ENCODE measurements at places on chromosomes 6 and 20.

DNA sequence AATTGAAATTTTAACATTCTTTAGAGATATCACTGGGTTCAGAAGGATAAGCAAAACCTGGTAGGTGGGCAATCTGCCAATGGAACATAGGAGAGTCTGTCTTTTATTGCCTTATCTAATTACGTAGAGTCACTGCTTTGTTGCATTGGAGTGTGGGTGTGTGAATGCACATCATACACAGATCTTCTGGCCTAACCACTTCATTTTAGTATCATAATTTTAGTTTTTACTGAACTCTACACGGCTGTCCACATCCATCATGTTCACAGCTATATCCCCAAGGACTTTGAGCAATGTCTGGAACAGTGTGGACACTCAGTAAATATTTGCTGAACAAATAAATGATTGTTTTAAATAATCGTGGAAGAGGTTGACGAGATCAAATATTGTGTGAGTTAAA, 104.6 kb upstream of the AKIRIN2 start:
- no peak for DNase-seq

DNA sequence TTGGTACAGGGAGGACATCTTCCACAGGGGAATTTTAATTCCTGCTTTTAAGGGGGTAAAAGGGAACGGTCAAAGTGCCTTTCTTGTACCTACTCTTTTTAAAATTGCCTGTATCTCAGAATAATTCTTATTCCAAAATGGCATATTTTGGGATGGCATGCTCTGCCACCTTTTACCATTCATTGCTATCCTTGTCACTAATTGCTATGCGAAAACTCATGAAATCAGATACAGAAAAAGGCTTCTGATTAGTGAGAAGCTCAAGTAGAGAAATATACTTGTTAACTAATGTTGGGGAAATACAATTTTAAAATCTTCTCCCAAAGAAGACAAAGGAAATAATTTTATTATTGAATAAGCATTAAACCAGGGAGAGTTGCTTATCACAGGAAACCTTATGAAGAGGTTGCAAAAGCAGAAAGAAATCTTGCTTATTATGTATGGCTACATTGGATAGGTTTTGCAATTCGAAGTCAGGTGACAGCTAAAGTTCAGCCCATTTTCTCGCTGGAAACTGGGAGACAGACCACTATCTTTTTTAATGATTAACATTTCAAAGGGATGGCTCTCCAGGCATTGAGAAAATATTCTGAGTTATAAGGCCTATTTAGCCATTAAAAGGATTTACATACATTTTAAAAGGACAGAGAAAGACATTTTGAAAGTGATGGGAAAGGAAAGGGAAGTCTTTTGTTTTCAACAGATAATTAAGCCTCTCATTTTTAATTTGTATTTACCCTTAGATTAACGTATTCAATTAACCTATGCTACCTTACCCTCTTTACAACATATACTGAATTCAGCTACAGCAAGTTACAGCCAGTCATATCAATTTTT, 110.3 kb upstream of the PRSS16 start:
- DNase-seq, result no peak

DNA sequence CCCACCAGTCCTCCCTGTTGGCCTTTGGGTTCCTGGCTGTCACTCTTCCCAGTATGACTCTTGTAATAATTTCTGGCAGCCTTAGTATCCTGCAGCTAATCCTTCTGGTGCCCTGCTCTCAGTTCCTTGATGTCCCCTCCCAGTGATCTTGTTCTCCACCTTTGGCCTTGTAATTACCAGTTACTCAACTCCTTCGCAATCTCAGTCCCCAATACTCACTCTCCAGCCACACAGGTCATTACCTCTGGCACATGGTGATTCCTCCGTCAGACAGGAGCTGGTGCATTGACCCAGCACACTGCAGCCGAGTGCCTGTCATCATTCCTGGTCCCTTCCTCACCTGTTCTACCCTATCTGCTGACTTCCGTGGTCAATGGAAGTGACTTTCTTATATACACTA, 101.4 kb downstream of the FAM120B start:
- no peak for DNase-seq

GRCh38 chr6:79066330-79066729, 11.7 kb downstream of the PHIP start:
- no peak for DNase-seq

DNA sequence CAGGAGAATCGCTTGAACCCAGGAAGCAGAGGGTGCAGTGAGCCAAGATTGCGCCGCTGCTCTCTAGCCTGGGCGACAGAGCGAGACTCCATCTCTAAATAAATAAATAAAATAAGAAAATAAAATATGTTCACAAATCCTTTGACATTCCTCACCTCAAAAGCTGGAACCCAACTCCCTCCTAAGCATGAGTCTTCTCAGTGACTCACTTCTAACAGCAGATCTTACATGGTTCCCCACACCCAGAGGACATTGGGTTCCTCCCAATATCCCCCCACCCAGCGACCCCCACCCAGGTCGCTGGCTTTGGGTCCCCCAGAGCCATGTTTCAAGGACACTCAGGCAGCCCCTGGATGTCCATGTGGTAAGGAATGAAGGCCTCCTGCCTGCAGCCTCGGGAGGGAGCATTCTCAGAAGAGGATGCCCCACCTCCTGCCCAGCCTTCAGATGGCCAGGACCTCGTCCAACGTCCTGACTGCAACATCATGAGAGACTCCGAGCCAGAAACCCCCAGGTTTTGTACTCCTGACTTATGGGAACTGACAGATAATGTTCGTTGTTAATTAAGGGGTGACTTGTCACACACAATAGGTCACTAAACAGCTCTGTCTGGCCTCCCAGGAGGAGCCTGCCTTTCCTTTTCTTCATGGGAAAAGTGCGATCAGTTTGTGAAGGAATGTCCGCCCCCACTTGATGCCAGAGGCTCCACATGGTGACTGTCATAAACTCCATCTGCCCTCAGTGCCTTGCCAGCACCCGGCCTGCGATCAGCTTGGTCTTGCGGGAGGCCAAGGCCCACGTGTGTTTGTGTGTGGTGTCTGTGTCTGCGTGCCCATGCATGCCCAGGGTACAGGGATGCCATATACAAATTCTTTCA, 10.1 kb upstream of the GMEB2 start:
- DNase-seq, result no peak

All from activated naive CD4-positive, alpha-beta T cell (primary cell).